Right ventricle myocardium inferior (tissue), 1 donor: ENCODE measurements at places on chromosomes 12 and 14.

- no peak for DNase-seq
Observed at GRCh38 chr14:81366214-81366613, 33.9 kb downstream of the STON2 start.

- no peak for DNase-seq
Observed at GRCh38 chr12:113950873-113951272, 15.3 kb downstream of the RBM19 start.

DNA sequence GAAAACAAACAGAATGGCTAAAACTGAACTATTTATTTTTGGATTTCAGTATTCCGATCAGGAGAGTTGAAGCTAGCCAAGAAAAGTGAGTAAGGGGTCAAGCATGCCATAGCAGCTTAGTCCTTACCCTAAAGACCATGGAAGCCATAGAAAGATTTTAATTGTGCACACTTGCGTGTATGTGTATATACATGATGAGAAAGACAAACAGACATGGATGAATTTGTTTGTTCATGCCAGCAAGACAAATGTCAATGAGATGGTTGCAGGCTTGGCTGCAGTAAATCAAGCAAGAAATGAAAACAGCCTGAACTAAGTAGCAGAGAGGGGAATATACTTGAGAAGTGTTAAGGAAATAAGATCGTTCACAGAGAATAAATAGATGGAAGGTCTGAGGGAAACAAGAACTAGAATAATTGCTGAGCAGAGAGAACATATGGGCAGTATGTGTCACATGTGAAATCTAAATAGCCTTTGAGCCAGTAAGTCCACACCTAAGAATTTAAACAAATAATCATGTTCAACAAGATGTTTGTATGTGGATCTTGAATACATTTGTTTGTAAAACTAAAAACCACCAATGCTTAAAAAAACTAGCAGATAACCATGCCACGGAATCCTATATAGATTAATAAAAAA lies 14.8 kb downstream of the SNW1 start:
- no peak for DNase-seq

DNA sequence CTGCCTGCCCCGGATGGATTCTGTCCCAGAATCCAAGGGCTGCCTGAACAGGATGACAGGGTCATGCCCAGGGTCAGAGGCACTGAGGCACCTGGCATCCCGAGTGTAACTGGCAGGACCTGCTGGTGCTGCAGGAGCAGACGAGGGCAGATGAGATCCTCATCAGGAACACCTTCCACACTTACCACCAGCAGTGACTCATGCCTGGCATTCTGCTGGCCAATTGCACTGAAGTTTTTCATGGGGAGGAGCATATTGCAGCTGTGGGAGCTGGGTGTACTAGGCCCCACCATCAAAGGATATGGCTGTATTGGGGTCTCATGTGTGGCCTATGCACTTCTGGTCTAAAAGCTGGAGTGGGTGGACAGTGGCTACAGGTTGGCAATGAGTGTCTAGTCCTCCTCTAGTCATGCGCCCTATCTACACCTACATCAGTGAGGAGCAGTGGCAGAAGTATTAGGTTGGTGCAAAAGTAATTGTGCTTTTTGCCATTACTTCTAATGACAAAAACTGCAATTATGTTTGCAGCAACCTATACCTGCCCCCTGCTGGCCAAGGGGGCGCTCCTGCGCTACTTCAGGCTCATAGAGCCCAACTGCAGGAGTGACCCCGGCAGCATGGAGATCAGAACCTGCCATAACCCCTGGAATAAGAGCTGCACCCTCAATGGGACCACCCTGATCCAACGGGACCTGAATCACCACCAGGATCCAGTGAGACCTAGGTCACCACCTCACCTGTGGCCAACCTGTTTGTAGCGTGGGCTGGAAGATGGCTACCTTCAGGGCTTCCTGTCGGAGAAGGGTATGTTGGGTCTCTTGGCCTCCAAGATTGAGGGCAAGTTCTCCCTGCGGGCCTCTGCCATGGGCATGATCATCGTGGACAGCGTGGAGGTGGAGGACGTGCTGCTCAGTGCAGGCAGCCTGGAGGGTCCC lies 8.0 kb upstream of the C12orf42 start:
- peak; percentile 50 for DNase-seq

DNA sequence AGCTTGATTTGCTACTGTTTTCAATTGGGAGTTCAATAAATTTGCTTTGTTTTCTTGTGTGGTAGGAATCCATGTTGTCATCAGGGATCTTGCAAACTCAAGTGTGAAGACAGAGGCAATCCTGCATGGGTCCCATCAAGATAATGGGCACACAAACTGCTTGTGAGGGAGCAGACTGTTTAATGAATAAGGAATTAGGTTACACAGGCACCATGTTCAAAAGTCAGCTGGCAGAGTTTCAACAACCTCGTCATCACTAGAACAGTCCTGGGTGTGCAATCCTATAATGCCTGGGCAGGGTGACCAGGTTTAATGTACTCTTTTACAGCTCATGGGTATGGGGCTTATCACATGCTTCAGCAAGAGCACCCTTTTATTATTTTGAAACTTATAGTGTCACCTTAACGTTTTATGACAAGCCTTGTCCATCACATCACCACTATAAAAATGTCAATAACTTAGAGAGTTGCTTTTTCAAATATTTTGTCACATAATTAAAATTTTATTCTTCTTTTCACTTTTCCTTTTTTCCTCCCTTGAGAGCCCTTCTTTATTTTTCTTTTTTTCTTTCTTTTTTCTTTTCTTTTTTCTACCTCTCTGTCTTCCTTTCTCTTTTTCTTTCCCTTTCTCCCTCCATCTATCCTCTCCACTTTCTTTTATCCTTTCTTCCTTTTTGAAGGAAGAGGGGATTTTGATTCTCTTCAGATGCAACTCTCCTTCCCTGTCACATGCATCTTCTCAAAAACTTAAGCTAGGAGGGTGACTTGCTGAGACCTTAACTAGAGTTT lies 252.2 kb upstream of the ATP2B1 start:
- DNase-seq: no peak

DNA sequence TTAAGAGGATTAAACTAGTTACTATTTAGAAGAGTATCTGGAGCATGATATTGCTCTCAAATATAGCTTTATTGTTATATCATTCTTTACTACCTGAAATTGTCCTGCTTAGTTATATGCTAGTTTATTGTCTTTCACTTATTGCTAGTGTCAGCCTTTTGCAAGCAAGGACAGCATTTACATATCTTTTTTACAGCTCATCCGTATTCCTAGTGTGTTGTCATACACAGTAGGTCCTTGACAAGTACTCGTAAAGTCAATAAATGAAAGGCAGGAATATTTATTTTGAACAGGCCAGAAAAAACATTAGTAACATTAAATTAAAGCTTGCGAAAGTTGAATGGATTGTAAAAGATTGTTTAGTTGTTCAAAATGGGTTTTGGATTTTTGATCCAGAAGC lies 35.0 kb downstream of the CRADD start:
- no peak for DNase-seq

GRCh38 chr12:103469719-103470118 lies 26.0 kb downstream of the C12orf42 start:
- DNase-seq: no peak
